ENCODE measurements at places on chromosomes 12 and 14. TPM values are rescaled to one million over a fixed set of nuclear protein-coding genes. Genes with fewer than 3 reads are reported as not detected.

- peak; percentile 30 for DNase-seq
Observed at GRCh38 chr14:99971087-99971940, 93.9 kb upstream of the EVL start.

GRCh38 chr14:102492531-102492910 lies 17.1 kb downstream of the ANKRD9 start:
- DNase-seq = no peak

DNA sequence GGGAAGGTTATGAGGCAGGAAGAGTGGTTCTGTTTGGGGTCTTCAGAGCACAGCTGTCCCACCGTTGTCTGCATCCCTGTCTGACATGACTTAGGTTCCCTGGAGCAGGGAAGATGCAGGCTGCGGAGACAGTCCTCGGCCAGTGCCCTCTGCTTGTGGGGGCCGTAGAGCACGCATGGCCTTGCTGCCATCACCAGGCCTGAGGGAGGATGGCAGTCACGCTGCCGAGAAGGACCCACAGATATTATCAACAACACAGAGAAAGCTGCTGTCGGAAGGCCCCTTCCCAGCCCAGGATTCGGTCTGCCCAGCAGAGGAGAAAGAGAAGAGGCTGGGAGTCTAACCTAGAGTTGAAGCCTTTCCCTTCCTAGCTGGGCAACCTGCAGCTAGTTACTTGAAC lies 35.0 kb downstream of the ERH start:
- no peak for DNase-seq

DNA sequence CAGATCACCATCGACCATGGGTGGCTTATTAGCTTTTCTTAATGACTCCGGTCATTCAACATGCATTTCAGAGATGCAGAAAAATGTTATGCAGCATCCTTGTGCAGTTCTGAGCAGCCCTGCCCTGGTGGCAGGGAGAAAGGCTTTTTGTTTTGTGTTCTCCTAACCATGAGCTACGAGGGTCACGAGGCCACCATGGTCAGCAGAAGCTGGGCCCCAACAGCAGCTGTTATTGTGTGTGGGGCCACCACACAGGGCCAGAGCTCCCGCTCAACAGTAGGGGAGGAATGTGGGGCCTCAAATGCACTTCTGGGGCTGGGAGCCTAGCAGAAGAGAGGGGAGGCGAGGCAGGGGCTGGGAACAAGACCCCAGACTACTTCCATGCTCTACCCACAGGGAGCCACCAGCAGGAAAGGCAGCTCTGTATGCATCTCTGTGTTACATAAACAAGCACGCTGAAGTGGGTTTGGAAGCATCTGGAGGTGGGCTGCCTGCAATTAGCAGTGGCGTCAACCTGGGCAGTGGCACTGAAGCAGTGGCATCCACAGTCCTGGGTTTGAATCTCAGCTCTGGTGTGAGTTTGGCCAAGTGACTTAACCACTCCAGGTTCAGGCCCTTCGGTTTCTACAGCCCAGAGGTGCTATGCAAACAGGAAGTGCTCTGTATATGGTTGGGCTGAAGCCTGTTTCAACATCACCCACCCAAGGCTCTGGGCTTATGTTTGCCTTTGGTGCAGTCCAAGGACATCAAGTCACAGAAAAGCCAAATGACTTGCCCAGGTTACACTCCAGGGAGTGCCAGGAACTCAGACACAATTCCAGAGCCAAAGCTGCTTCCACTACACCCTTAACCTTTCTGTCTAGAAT lies 16.3 kb downstream of the GLTP start:
- peak; percentile 87 for DNase-seq

Gene HOXC5
- 0.80 TPM for total RNA-seq

GRCh38 chr14:23047751-23048693 lies 6.0 kb downstream of the PSMB11 start:
- DNase-seq = no peak

GRCh38 chr14:73472185-73473114 lies 14.1 kb upstream of the NUMB start:
- peak; percentile 77 for DNase-seq

DNA sequence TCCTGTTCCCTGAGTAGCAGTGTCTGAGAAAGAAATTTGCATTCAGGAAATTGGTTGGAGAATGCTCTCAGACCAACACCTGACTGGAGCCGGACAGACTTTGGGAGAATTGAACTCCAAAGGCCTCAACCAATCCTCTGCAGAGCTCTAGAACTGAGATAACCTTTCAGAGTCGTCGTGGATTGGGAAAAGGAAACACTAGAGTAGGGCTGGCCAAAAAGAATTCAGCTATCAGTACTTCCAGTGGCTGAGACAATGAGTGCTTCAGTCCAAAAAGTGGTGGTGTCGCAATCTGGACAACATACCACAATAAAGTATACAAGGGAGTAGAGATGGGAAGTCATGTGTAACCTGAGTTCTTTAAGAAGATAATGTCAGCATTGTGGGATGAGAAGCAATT lies 377.1 kb downstream of the SLC16A7 start:
- peak; percentile 64 for DNase-seq

Gene LALBA
- not detected for total RNA-seq

DNA sequence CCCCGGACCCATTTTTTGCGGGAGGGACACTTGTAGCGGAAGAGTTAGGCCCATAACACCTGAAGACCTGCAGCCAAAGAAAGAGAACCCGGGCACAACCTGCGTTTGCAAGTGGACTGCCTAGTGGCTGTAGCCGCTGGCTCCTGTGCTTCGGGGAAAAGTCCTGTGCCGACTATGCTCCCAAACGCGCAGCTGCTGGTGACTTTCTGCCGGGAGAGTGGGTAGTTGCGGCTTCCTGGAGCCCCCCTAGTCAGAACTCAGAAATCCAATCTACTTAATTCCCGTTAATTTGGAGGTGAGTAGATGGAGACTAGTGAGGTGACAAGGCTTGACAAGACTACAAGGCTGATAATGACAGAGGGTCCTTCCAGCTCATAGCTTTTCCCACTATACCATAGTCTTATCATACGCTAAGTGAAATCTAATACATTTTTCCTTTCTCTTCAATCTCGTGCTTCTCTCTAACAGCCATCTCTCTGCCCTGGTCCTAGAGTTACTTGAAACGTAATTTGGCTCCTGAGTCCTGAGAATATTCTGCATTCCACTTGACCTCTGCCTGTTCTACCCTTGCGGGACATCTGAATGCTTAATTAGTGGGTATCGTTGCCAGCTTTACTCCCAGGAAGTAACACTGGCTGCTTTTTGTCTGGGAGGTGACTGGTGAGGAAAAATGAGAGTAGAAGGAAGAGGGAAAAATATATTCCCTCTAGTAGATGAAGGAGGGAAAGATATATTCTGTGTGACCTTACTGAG lies 556 bp downstream of the MTHFD1 start:
- DNase-seq = peak; percentile 41

- DNase-seq = no peak
Observed at GRCh38 chr14:55238019-55238680, 33.1 kb upstream of the FBXO34 start.

GRCh38 chr12:1314523-1314922 lies 279.9 kb downstream of the FBXL14 start:
- DNase-seq = no peak

- no peak for DNase-seq
Observed at GRCh38 chr14:68978172-68978911, 760 bp downstream of the ACTN1 start.

DNA sequence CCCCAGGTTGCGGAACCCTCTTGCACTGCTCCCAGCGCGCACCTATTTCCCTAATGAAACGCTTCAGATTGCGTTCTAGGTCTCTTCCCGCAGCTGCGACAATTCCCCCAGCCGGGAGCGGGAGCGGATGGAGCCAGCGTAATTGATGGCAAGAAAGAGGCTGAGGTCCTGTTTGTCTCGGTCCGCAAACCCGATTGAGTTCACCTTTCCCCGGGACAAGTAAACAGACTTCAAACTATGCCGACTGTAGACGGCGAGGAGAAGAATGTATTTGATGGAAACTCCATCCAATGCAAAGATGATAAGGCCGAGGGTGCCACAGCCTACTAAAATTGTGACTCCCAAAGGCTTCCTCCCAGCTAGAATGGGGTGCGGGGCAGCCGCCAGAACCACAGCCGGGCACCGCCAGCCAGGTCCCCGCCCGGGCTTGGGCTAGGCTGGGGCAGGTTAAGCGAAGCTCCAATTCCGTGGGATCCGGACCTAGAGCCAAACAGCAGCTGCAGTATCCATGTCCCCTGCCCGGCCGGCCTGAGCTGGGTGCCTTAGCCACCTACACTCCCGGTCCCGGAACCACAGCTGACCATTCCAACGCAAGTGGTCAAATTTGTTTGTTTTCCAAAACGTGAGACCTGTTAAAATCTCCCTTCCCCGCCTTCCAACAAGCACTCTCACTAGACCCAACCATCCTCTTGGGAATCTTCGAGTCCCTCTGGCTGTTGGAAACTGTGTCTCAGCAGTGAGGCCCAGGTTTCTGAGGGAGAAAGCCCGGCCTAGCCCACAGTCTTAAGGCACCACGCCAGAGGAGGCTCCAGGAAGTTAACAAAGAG lies 5.5 kb downstream of the NKX2-1 start:
- no peak for DNase-seq

GRCh38 chr14:36975834-36976233 lies 196.6 kb downstream of the SLC25A21 start:
- no peak for DNase-seq

DNA sequence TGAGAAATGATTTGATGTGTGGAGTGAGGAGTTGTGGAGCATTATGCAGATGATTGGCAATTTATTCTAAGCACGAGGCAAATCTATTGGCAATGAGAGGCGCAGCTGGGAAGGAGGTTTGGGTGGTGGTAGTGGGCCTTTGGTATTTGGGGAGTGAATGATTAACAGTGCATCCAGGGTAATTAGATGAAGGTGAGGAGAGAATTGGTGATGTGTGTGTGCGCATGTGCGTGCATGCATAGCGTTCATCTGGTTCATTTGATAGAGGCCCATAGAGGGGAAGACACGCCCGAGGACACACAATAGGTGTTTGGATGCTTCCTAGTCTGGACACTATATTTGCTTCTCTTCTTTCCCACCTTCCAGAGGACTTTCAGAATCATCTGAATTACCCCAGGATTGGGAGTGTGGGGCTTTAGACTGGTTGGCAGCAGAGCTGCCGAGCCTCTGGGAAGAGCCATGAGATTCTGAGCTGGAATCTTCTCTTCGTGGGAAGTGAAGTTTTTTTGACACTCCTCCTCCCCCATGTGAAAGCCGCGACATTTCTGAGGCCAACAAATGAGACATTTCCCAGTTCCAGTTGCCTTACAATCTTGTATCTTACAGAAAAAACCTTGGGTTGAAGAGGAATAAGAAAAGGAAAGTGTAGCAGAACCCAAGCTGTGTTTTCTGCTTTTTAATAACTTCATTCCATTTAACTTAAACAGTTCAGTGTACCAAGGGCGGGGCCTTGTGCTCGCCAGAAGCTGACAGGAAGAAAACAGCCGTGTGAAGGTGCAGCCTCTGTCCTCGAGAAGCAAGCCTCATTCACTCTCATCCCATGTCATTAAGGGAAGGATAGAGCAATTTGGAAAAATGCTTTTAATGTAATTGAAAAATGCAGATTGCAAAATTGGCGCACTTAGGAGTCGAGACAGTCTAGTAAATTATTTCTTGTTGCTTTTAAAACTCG lies 65.2 kb downstream of the SLC25A47 start:
- DNase-seq = no peak

Gene ZFHX2
- total RNA-seq = 1.8 TPM

DNA sequence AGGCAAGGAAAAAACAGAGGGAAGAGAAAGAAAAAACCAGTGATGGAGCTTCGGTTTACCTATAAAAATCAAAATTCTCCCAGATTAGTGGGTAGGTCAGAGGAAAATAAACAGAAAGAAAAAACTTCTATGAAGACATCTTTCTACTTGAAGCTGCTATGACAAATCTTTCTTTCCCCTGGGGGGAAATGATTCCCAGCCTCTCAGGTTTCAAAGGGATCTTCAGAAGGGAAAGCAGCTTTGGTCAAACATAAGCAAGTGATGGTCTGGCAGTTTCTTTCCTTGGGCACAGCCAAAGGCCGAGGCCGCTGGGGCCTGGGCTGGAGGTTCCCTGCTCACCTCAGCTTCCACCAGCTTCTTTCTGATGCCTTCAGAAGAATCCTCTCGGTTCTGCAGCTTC lies 104.5 kb downstream of the PRKAB1 start:
- DNase-seq = no peak

- peak; percentile 80 for DNase-seq
Observed at GRCh38 chr14:81324011-81324410, 76.1 kb downstream of the STON2 start.

Gene CLEC4A
- total RNA-seq = 0.35 TPM

- DNase-seq = no peak
Observed at GRCh38 chr12:133046698-133047097, 9.4 kb downstream of the ZNF84 start.

GRCh38 chr12:98868538-98868937 lies 223.4 kb downstream of the APAF1 start:
- no peak for DNase-seq

- no peak for DNase-seq
Observed at GRCh38 chr14:66224492-66225178, 261.5 kb upstream of the CCDC196 start.

DNA sequence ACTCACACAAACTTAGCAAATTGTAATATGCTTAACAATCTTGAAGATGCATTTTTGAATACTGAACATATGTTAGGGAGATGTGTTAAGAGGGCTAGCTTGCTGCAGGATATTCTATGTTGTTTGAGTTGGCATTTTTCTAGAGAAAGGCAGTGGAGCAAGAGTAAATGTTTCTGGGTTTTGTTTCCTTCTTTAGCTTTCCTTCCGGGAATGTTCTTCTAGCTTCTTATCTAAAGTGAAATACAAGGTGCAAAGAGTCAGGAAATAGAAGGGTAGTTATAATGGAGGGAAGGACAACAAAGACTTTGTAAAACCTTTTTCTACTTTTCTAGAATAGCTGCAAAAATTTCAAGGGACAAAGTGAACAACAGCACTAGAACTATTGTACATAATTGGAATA lies 77.6 kb upstream of the KCNH3 start:
- DNase-seq = no peak

Gene ERBB3
- 5.1 TPM for total RNA-seq

Gene PPP4R4
- 3.3 TPM for total RNA-seq

Gene DDN
- 0.05 TPM for total RNA-seq

GRCh38 chr14:55705651-55706364 lies 125.8 kb downstream of the KTN1 start:
- no peak for DNase-seq

DNA sequence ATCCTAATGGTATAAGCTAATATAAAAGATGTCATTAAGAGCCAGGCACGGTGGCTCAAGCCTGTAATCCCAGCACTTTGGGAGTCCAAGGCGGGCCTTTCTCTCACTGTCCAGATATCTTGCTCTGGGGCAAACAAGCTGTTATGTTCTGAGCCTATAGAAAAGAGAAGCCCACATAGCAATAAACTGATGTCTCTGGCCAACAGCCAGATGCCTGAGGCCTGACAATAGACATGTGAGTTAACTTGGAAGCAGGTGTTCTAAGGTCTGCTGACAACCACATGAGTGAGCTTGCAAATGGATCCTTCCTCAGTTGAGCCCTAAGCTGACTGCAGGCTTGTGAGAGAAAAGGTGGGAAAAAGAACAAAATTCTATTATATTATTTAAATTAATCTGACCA lies 25.0 kb downstream of the YAF2 start:
- DNase-seq = peak; percentile 54

DNA sequence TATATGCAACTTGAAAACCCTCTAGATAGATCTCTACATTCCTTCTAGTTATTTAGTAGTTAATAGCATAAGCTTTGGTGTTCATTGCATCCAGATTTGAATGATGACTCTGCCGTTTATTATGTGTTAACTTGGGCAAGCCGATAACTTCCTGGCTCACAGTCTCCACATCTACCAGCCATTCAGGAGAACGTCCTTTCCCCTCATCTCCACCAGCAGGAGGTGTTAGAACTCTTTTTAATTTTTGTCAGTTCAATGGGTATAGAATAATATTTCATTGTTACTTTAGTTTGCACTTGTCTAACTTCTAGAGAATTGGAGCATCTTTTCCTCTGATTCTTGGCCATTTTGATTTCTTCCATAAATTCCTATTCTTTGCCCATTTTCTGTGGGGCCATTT lies 30.0 kb upstream of the WSCD2 start:
- no peak for DNase-seq

Gene C12orf60
- total RNA-seq = 2.3 TPM

Measured in renal cortical epithelial cell (primary cell).